ENCODE measurements at places on chromosomes 12 and 14.

DNA sequence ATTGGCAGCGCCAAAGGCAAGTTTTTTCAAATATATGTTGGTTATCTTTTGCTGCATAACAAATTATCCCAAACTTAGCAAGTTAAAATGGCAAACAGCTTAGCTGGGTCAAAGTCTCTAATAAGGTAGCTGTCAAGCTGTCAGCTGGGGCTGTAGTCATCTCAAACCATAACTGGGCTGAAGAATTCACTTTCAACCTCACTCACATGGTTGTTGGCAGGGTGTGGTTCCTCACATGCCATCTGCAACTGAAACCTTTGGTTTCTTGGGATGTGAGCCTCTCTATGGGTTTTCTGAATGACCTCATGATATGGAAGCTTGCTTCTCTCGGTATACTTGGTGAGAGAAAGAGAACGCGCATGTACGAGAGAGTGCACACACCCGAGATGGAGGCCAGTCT is 125.4 kb downstream of the LRIG3 start:
- DNase-seq, result no peak

- no peak for DNase-seq
Observed at GRCh38 chr12:122090759-122091515, 12.4 kb downstream of the MLXIP start.

GRCh38 chr12:72089678-72090077 is 151.0 kb downstream of the TPH2 start:
- no peak for DNase-seq

GRCh38 chr12:83378186-83378727 is 691.6 kb downstream of the TMTC2 start:
- DNase-seq, result no peak

DNA sequence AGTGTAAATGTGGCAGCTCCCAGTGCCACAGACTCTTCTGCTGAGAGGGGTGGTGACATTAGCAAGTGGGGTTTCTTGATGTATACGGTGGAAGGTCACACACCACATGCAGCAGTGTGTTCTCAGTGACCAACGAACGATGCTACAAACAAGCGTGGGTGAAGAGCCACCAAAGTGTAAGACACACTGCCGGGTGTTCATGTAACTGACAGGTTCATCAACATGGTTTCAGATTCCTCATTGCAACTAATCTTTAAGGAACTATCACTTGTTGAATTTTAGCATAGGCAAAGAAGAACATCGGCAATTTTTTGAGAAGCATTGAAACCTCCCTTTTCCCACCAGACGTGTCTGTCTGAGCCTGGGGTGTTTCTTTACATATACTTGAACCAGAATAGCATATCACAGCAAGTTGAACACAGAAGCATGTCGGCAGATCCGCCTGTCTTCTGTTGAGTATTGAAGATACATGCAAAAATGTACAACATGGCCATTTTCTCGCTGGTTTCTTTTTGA is 58.8 kb downstream of the PPP2R5C start:
- no peak for DNase-seq

GRCh38 chr12:75390156-75390898 is 562 bp upstream of the GLIPR1L2 start:
- no peak for DNase-seq

DNA sequence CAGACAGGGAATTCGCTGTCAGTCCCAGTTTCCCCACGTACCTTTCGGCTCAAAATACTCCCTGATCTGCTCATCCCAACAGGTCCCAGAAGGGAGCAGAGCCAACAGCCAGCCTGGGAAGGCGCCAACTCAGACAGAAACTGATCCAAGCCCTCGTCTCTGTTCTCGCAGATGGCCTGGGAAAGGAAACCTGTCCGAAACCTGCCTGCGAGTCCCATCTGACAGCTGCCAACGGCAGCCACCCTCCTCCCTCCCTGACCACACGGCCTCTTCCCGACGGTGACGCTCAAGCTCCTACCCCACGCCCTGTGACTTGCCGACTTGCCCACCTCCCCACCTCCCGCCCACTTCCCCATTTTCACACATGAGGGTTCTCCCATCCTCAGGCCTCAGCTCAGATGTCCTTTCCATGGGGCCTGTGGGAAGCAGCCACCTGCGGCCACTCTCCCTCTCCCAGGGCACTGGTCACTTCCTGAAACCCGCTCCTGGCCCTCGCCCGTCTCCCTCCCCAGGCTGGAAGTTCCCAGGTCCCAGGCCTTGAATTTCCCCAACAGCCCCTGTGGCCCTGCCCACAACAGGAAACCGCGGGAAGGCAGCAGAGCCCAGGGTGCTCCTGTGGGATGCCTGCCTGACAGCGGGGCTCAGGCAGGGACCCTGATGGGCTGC is 60.9 kb upstream of the FBRSL1 start:
- DNase-seq, result no peak

DNA sequence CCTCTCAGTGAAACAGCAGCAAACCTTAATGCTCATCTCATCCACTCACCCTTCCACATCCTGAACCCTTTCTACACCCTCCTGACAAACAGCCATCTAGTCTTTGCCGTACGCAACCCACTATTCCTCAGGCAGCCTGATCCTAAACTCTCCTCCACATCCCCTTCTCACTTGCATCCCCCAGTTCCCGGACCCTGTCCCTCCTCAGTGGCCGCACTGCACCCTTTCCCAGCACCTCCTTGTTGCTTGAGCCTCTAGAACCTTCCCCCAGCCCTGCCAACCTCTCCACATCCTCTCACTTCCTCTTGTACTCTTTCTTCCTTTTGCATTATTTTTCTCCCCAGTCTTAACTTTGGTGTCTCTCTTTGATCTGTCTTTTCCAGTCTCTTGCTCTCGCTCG is 42.9 kb downstream of the IQSEC3 start:
- DNase-seq, result no peak

DNA sequence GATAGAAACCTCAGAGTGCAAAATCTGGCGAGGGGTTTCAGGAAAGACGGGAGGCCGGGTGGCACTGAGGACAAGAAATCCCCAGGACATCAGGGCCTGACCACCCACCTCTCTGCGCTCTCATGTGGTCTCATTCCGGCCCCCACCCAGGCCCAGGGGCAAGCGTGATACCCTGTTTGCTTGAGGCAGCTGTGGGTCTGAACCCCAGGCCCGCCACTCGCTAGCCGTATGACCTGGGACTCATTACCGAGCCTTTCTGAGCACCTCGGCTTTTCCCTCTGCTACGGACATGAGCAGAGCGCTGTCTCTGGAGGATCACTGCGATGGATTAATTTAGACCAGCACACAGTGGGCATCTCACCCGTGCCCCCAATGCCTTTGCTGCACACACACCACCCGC is 25.5 kb upstream of the BCDIN3D start:
- no peak for DNase-seq

DNA sequence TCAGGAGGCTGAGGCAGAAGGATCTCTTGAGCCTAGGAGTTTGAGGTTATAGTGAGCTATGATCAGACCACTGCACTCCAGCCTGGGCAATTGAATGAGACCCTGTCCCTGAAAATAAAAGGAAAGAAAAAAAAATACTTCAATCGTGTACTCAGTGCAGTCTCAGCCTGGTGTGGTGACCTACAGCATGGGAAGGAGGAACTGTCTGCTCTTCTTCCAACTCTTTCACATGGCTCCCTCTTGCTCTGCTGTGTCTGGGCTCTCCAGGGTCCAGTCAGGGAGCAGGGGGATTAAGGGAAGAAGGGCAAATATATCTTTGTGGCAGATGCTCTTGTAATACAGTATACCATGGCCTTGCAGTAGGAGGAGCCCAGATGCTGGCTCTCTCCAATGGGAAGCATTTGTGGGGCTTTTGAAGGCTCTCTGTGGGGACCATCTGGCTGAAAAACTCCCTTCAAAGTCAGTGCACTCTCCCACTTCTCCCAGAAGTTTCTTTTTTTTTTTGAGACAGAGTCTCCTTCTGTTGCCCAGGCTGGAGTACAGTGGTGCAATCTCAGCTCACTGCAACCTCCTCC is 76.6 kb upstream of the TMPO start:
- DNase-seq, result no peak

DNA sequence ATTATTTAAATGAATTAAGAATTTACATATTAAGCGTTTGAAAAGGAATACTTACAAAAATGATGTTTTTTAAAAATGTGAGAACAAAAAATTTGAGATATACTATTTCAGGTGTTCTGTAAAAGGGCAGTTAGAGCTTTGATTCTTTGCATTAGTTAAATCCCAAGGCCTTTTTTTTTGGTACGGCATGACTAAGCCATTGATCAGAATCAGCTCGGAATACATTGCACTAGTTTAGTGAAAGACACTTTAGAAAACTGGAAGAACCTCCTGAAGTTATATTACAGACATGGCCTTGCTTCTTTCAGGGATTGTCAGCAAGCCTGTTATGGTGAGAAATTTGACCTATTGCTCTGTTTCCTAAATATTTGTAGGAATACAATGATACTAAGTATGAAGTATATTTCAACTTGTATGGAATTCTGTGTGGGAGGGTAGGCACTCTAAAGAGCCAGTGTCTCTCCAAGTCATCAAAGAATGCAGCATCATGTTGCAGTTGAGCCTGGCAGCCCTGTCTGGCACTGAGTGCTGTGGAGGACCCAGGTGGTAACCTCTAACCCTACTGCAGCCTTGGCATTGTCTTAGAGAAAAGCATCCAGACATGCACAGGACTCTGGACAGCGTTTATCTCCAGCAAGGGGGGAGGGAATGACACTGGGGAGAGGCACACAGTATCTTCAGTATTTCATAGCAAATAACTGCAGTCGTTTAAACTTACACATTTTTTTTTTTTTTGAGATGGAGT is 1.5 kb downstream of the KLC1 start:
- DNase-seq, result no peak

DNA sequence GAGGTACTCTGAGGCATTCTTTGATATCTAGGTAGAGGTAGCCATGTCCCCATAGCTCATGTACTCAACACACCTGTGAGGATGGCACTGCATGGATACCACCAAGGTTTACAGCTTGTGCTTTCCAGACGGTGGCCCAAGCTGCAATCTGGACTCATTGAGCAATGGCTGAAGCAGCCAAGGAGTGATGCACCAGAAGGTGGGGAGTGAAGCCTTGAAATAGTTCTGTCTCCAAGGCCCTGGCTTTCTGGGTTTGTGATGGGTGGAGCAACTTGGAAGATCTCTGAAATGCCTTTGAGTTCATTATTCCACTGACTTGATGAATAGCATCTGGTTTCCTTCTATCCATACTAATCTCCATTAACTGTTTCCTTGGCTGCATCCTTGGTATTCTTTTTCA is 290.0 kb upstream of the NOVA1 start:
- no peak for DNase-seq

DNA sequence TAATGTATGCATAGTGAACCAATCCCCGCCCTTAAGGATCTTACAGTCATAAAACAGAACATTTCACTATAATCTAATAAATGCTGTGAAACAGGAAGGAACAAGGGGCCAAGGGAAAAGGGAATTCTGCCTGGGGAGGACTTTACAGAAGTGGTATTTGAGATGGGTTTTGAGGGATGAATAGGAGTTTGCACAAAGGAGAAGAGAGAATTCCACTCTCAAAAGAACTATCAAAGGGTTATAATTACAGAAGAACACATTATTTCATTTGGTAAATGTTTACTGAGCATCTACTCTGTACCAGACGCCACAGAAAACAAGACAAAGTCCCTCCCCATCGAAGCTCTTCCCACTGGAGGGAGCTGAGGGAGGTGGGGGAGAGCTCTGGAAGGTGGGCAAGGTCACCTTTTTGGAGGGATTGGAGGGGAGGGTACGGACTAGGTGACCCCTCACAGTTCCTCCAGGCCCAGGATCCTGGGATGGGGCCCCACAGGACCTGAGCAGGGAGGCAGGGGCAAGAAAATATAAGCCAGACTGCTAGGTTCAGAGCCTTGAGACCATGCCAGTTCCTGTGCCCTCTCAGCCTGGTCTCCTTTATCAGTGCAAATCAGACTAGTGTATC is 24.5 kb downstream of the PHETA1 start:
- DNase-seq, result no peak

DNA sequence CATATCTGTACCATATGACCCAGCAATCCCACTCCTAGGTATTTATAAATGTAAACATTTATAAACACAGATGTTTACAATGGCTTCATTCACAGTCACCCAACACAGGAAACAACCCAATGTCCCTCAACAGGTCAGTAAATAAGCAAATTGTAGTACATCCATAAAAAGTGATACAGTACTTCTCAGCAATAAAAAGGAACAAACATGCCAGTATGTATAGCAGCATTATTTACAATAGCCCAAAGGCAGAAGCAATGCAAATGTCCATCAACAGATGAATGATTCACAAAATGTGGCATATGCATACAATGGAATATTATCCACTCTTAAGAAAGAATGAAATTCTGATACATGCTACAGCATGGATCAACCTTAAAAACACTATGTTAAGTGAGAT is 27.6 kb upstream of the MAP3K9 start:
- DNase-seq, result no peak

DNA sequence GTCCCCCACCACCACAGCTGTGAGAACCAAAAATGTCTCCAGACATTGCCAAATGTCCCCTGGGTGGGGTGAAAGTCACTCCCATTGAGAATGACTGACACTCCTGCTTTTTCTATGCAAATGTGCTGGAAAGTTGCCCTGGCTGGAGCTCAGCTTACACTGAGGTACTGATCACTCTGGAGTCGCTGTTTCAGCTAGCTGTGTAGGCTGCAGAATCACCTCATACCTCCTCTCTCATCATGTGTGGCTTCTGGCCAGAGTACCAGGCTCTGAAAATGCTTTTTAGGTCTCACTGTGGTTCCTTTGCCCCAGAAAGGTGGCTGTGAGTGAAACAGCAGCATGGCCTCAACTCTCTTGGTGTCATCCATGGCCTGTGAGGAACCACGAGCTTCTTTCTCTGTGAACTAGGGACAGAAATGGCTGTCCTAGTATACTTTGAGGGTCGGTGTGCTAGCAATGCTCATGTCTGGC is 414.4 kb downstream of the DPF3 start:
- DNase-seq, result no peak

DNA sequence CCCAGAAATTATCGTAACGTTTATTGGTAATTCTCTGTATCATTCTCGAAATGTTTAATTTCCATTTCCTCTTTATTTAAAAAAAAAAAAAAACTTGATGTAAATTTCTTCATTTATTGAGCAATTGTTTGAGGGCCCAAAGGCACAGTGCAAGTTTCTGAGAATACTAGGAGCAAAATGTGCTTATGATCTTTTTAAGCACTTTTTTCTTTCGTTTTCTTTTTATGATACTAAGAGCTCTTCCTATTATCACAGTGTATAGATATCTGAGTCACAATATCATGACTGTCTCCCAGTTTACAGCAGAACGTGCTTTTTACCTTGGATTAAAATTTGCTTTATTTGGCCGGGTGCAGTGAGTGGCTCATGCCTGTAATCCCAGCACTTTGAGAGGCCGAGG is 5.6 kb downstream of the ATP2A2 start:
- no peak for DNase-seq

Data from activated T-helper 1 cell treated with Interleukin-2 at 50 U/mL for 16 hours (primary cell).